Stimulated activated CD8-positive, alpha-beta memory T cell treated with anti-CD3 and anti-CD28 coated beads, Interleukin-4, amount 100 ng/mL, for 1 hour (primary cell): ENCODE measurements at places on chromosomes 5 and 9.
A peak's percentile ranks its signal among the peaks of the same experiment; 100 is the strongest.

DNA sequence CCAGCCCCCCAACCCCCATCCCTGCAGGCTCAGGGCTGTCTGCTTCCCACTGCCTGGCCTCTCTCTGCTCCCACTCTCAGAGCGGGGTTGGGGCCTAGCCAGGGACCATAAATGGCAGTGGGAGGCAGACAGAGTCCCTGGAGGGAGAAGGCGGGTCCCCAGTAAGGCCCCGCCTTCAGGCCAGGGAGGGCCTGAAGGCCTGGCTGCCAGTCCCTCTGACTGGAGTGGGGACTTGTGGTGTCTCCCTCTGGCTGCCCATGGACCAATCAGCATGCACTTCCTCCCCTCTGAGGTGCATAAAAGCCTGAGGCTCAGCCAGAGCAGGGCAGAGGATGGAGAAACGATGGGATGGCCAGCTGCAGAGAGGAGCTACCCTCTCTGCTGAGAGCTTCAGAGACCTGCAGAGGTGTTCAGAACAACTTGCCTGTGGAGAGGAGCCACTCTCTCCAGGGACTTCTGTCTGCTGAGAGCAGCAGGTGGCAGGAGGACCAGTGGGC, 2.7 kb upstream of the BTNL9 start:
- no peak for DNase-seq

DNA sequence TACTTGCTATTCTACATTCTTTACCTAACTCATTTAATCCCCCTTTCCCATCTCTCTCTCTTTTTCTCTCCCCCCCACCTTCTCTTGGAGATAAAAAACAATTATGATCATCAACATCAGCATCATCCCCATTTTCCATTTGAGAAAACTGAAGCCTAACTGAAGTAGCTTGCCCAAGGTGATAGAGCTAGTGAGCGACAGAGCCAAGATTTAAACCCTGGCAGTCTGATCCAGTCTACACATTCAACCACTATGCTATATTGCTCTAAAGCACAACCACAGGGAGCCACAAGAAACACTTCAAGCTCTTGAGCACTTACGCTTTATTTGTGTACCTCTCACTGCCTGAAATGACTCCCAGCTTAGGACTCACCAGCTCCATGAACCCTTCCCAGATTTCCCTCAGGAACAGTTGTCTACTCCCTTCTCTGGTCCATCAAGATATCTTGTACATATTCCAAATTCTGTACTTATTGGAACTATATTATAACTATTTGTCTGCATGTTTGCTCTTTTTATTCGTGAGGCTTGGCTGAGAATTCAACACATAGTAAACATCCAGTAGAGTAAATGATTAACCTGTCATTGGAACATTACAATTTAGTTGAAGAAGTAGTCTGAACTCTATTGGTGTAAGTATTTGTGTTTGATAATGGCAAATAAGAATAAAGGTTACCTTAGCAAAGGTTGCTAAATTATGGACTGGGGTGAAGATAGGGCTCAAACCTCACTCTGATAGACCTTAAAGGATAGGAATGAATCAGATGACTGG, 164.8 kb downstream of the EFNA5 start:
- DNase-seq = no peak

- no peak for DNase-seq
Observed at GRCh38 chr9:128399861-128400260, 20.8 kb upstream of the CERCAM start.

GRCh38 chr9:72165821-72166547, 16.7 kb downstream of the GDA start:
- no peak for DNase-seq

DNA sequence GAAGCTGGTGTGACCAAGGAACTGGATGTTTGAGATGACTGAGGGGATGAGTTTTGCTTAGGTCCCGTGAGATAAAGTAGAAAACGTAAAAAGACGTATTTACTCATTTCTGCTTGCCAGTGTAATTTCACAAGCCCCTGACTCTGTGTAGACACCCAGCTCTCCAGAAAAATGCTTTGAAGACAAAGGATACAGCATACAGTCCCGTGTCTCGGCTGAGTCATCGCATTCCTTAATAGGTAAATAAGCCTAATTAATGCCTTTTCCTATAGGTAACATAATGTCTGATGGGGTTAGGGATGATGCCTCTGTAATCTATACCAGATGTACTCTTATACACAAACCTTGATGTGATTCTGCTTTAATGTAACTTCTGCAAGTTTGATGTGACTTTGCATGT, 20.2 kb downstream of the S100Z start:
- DNase-seq = no peak

GRCh38 chr9:37948417-37948980, 44.6 kb upstream of the SLC25A51 start:
- DNase-seq = no peak

- no peak for DNase-seq
Observed at GRCh38 chr9:21097817-21098216, 20.1 kb upstream of the IFNB1 start.

- no peak for DNase-seq
Observed at GRCh38 chr5:10452768-10453331, 11.2 kb downstream of the ROPN1L start.

GRCh38 chr9:137007816-137008270, 11.5 kb upstream of the CLIC3 start:
- DNase-seq = no peak

DNA sequence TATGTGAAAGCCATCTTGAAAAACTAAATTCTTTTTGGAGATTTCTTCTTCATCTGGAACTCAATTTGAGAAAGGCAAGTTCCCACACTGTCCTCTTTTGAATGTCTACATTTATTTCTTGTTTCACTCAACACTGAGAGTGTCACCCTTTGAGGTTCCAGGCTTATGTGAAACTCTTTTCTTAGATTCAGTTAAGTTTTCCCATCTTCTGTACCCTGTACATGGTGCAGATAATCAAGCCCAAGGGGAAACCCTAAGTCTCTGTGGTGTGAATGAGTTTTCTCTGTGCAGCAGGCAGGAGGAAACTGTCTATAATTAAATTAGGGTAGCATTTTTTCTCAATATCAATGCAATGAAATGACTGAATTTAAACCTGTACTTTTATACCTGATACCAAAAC, 72.3 kb upstream of the PRLR start:
- DNase-seq = no peak

GRCh38 chr9:81031422-81032029, 657.8 kb downstream of the TLE1 start:
- no peak for DNase-seq

DNA sequence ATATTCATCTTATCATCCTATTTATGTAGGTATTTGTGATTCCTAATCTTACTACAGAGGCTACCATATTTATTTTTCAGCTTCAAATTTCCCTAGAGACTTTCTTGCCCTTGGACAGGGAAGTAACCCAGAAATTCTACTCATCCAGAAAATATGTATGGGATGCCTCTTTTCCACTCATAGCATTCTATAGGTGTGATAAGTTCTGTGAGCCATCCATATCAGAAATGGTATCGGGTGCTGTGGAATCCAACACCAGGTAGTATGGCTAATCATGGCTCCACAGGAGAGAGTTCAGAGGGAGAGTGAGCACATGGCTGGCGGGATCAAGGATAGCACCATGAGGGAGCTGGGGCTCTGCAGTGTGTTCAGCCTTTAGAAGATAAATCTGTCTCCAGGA, 349.3 kb upstream of the ACTBL2 start:
- no peak for DNase-seq

- no peak for DNase-seq
Observed at GRCh38 chr5:78001197-78001596, 225.1 kb upstream of the TBCA start.

DNA sequence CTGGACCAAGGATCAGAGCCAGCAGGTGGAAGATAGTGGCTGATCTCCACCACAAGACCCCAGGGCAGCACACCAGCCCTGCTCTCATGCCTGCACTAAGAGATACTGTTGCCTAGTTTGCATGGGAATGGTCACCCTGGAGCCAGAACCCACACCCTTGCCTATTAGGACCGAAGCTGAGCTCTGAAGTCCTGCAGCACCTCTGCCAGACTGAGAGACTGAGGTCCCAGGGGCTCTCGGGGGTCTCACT, 11.3 kb downstream of the ACSL6 start:
- DNase-seq = no peak

DNA sequence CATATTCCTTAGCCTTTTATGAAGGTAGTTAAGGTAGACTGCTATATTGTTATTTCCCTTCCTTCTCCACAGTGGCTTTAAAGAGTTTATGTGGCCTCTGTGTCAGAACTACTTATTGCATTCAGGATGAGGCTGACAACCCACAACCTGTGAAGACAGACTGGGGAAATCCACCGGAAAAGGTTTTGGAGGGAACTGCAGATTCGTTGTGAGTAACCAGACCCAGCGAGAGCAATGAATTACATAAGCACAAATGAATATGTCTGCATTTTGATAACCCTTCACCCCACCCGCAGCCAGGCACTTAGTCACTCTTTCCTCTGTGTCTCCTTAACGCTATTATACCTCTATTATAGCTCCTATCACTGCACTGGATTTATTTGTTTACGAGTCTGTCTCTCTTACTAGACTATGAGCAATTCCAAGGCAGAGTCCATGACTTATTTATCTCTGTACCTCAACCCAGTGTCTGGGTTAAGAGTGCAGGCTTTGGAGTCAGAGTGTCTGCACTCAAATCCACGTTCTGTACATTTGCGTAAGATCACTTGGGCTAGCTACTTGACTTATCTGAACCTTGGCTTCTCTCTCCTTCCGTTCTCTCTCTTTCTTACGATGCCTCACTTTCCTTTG, 19.2 kb downstream of the KCTD16 start:
- DNase-seq = peak; percentile 28

GRCh38 chr5:115709585-115709984, 83.7 kb upstream of the TMED7 start:
- DNase-seq = no peak

- no peak for DNase-seq
Observed at GRCh38 chr5:59330680-59331079, 562.8 kb downstream of the PDE4D start.

GRCh38 chr5:73278693-73279092, 105.7 kb downstream of the TMEM174 start:
- no peak for DNase-seq

DNA sequence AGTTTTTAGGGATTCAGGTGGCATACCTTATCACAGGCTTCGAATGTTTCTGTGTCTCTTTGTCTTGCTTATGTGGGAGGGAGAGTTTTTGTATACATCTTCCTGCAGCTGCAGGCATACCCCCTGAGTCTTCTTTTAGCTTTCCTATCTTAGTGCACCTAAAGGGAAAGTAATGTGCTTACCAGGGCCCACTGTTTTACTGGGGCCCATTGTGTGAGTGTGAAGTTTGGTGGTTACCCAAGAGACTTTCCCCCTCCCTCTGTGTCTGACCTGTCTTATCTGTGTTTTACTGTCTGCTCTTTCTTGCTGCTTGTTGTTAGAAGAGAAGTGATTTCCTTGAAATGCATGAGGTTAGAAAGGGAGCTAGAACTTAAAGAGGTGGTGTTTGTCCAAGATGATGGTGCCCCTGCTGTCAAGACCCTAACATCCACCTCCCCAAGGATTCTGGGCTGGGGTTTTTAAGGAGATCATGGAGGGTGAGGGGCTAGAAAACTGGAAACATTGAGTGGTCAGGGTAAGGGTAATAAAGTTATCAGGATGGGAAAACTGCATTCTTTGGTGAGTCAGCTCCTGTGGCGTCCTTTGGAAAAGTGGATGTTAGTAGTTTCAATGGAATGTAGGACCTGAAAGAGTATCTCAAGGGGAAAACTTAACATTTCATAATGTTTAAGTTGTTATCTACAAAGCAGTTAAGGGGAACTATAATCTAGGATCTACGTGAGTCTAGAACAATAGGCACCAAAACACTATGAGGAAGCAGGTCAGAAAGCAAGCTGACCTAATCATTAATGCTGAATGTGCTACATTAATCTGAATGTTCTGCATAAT, 583.5 kb upstream of the TUSC1 start:
- DNase-seq = no peak

DNA sequence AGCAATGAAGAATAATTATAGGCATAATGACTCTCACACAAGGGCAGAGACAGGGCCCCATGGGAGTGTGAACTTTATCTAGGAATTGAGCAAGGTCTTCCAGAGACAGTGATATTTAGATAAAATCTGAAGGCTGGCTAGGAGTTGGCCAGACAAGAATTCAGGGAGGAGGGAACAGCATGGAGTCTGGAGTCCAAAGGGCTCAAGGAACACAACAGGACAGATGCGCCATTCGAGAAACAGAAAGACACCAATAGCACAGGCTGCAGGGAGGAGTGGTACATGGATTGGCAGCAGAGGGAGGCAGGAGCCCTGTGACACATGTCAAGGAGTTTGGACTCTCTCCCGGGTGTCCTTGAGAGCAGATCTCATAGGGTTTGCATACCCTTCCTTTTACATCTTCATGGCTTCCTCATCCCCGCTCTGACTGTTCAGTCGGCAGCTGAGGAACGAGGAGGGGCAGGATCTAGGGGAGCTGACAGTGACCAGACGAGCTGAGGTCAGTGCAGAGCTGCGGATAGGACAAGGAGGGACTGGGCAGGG, 64.0 kb upstream of the XPA start:
- no peak for DNase-seq

DNA sequence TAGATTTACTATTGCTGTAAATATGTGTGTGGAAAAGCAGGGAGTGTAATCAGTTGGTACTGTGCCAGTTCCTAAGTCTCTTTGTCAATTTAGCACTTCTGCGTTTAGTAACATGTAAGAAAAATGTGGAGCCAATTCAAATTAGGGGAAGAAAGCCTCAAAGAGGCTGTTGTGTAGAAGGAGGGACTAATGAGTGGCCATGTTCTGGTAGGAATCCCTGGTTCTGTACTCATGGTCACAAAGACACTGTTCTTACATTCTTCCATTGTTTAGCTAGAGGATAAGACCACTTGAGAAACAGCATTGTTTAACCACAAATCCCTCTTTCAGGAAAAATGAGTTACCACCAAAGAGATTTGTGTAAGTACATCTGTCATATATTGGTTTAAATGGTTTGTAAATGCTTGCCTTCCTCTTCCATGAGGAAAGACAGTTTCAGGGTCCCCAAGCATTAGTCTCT, 14.9 kb downstream of the ARHGEF28 start:
- DNase-seq = no peak

- DNase-seq = no peak
Observed at GRCh38 chr9:130805510-130806326, 29.3 kb upstream of the ABL1 start.

DNA sequence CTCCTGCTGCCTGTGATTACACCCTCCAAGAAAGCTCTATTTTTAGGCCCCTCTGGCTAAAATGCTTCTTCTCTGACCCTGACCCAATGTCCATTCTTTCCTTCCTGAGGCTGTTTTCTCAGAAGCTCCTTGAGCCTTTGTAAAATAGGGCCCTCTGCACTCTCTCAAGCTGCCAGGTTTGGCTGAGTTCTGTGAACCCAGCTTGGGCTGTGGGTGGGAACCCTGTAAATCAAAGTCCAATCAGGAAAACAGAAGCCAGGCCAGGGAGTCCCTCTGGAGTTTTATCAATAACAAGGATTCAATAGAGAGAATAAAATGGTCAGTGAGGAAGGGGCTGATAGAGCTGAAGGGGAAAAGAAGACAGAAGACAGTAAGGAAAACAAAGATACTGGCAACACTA, 43.7 kb upstream of the ERCC6L2 start:
- no peak for DNase-seq

DNA sequence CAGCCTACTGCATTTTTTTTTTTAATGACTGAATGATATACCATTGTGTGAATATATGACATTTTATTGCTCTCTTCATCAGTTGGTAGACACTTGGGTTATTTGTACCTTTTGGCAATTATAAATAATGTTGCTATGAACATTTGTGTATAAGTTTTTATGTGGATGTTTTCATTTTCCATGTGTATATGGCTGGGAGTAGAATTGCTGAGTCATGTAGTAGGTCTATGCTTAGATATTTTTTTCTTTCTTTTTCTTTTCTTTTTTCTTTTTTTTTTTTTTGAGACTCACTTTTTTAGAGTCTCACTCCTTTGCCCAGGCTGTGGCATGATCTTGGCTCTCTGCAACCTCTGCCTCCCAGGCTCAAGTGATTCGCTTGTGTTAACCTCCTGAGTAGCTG, 32.9 kb upstream of the FAM120AOS start:
- no peak for DNase-seq
